ENCODE measurements at places on chromosomes 3 and 15.

DNA sequence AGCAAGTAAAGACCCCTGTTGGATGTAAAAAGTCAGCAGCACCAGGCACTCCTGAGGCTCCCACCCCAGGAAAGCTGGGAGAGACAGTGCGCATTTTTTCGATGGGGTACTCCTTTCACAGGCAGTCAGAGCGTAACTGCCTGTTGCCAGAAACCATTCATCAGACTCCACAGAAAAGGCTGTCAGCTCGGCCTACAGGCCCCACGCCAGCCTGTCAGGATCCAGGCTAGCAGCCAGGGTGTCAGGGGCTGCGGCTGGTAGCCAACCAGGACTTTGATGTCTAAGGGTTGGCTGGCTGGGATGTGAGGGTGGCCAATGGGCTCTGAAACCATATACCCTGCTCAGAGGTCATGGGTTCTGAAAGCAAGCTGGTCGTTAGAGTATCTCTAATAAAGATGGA, 164.5 kb downstream of the WNT5A start:
- DNase-seq, result no peak

GRCh38 chr3:354432-354831, 157.9 kb downstream of the CHL1 start:
- DNase-seq, result peak; percentile 36

GRCh38 chr15:68677996-68678395, 99.2 kb downstream of the CORO2B start:
- DNase-seq, result no peak

DNA sequence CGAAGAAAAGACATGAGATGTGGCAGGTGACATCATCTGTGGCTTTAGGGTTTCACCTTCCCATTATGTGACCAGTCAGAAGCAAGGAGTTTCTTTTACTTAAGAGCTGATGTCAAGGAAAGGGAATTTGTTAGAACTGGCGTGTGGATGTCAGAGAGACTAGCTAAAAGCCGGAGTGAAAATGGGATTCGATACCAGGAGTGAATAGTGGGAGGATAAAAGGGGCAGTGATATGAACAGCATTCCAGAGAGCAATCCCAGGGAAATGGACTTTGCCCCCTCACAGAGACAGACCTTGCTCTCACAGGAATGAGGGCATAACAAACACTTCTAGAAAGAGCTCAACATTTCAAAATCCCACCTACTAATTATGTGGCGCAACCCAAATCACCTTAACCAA, 5.9 kb upstream of the FMN1 start:
- no peak for DNase-seq

GRCh38 chr3:170274641-170275040, 52.4 kb downstream of the PRKCI start:
- no peak for DNase-seq

All from LNCaP clone FGC (cell line).